ENCODE measurements at places on chromosomes 7 and 10.

- DNase-seq, result no peak
Measured at GRCh38 chr7:106618480-106618879, 42.5 kb downstream of the CCDC71L start.

GRCh38 chr7:95919556-95919955, 147.2 kb downstream of the DYNC1I1 start:
- DNase-seq, result no peak

- DNase-seq, result no peak
Measured at GRCh38 chr10:77219046-77219445, 418.6 kb downstream of the KCNMA1 start.

- no peak for DNase-seq
Measured at GRCh38 chr7:86913709-86914108, 145.7 kb downstream of the ELAPOR2 start.

DNA sequence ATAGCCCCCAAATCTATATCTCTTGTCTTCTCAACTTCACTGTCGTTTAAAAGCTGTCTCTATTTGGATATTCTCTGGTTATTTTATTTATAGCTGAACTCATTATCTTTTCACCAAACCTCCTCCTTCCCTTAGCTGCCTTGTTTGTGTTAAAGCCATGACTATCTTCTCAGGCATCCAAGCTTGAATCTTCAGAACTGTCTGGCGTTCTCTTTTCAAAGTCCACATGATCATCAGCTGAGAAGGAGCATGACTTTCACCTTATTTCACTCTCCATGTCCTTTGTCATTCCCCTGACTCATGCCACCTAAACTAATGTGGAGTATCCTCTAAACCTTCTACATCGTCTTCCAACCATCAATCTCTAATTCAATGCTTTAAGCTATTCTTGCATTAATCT, 5.7 kb upstream of the GLCCI1 start:
- DNase-seq, result no peak

DNA sequence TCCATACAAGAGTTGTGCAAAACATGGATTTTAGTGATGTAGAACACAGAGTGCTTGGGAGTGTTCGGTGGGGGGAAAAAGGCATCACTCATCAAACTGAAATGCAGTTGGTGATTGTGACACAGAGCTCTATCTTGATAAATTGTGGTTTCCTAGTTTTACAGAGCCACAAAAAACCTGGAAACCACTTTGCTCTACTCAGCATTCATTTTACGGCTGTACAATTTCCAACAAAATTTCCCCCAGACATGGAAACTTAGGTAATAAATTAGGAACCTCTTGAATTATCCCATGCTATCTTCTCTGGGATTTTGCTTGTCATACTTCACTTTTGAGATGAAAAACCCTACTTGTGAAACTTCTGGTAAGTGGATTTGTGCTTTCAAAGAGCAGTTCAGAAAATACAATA, 614.9 kb upstream of the FZD8 start:
- no peak for DNase-seq
